ENCODE measurements at places on chromosomes 4 and X.

DNA sequence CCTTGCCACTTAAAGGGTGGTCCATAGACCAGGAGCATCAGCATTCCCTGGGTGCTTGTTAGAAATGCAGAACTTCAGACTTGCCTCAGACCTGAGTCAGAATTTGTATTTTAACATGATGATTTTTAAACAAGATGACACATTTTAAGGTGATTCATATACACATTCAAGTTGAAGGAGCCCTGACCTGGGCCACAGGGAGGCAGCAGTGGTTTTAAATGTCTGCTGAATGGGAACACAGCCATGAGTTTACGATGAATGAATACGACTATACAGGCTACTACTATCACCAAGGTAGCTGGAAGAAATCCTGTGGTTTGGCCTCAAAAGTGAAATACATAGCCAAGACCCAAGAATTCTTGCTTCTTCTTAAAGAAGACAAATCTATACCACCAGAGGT is 2.9 kb downstream of the HDAC8 start:
- no peak overlapping the region for H3K27ac ChIP-seq
- no peak overlapping the region for H3K4me3 ChIP-seq
- peaks cover 2% of the 10 kb centered on the region for H3K27me3 ChIP-seq
- H3K4me1 ChIP-seq, result no peaks in the 10 kb centered on the region
- DNase-seq, result no peak
- H3K36me3 ChIP-seq, result peaks cover 8% of the 10 kb centered on the region

DNA sequence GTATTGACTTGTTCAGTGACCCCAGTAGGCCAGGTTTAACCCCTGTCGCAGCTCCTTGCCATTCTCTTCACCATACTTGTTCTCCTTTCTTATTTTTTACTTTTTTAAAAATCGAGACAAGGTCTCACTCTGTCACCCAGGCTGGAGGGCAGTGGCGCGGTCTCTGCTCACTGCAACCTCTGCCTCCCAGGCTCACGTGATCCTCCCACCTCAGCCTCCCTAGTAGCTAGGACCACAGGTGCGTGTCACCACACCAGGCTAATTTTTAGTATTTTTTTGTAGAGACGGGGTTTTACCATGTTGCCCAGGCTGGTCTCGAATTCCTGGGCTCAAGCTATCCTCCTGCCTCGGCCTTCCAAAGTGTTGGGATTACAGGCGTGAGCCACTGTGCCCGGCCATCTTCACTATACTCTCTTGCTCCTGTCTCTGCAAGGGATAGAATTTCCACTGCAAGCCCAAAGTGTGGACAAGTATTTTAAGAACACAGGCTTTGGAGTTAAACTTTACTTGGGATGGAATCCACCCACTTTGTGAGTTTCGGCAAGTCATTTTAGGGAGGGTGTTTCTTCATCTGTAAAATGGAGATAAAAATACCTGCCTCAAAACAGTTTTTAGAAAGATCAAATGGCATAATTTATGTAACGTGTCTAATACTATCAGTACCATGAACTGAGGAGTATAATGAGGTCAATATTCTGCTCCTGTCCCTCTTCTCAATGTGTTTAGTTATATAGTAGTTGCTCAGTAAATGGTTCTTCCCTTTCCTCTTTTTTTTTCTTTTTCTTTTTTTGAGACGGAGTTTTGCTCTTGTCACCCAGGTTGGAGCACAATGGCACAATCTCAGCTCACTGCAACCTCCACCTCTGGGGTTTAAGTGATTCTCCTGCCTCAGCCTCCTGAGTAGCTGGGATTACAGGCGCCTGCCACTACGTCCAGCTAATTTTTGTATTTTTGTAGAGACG is 973 bp downstream of the YIPF6 start:
- no peak for DNase-seq
- H3K4me3 ChIP-seq, result peak overlapping the region; percentile 96
- H3K27me3 ChIP-seq, result peaks cover 1% of the 10 kb centered on the region
- H3K36me3 ChIP-seq, result peaks cover 20% of the 10 kb centered on the region
- H3K27ac ChIP-seq, result peak overlapping the region; percentile 99
- H3K4me1 ChIP-seq, result peaks cover 28% of the 10 kb centered on the region

GRCh38 chrX:10902001-10902400 is 209.1 kb upstream of the HCCS start:
- no peak overlapping the region for H3K27ac ChIP-seq
- no peaks in the 10 kb centered on the region for H3K36me3 ChIP-seq
- no peak overlapping the region for H3K4me3 ChIP-seq
- H3K4me1 ChIP-seq, result no peaks in the 10 kb centered on the region

DNA sequence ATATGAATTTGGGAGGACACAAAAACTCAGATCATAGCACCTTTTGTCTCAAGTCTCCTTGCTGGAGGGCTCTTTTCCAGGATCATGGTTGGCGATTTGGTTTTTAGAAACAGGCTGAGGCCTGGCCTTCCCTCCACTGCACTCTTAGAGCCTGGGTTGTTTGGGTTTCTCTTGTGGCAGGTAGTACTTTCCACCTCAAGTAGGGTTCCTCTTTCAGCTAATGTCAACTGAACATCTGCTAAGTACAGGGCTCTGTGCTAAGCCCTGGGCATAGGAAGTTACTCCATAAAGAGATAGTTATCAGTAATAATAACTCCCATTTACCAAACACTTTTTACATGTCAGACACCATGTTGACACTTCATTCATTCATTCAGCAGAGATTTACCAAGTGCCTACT is 28.2 kb upstream of the APLN start:
- H3K27ac ChIP-seq, result no peak overlapping the region
- no peak overlapping the region for H3K4me3 ChIP-seq
- no peaks in the 10 kb centered on the region for H3K4me1 ChIP-seq
- DNase-seq, result no peak

- no peaks in the 10 kb centered on the region for H3K36me3 ChIP-seq
- DNase-seq, result no peak
- H3K27ac ChIP-seq, result no peak overlapping the region
- no peaks in the 10 kb centered on the region for H3K4me1 ChIP-seq
- no peak overlapping the region for H3K4me3 ChIP-seq
Measured at GRCh38 chrX:143536176-143536575, 18.9 kb upstream of the SPANXN3 start.

DNA sequence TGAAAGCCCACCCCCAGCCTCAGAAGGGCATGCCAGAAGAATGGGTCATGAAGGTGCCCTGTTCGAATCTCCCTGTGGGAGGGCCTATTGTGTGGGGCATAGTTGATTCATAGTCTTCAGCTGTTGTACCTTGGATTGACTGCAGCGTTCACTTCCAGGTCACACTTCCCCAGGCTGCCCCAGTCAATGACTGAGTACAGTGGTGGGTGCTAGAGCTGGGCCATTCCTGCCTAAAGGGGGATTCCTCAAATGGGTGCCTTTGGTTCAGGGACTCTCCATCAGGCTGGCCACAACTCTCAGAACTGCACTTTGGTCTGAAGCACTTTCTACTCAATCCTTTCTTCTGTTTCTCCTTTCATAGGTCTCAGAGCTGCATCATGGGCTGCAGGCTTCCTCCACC is 35.0 kb upstream of the RASGEF1B start:
- no peak overlapping the region for H3K4me3 ChIP-seq
- H3K36me3 ChIP-seq, result no peaks in the 10 kb centered on the region
- peak overlapping the region; percentile 43 for H3K27ac ChIP-seq
- H3K4me1 ChIP-seq, result peaks cover 54% of the 10 kb centered on the region

GRCh38 chrX:12469296-12469695 is 321.9 kb upstream of the PRPS2 start:
- H3K36me3 ChIP-seq, result no peaks in the 10 kb centered on the region
- H3K4me3 ChIP-seq, result no peak overlapping the region
- no peaks in the 10 kb centered on the region for H3K4me1 ChIP-seq
- peaks cover 11% of the 10 kb centered on the region for H3K27me3 ChIP-seq

DNA sequence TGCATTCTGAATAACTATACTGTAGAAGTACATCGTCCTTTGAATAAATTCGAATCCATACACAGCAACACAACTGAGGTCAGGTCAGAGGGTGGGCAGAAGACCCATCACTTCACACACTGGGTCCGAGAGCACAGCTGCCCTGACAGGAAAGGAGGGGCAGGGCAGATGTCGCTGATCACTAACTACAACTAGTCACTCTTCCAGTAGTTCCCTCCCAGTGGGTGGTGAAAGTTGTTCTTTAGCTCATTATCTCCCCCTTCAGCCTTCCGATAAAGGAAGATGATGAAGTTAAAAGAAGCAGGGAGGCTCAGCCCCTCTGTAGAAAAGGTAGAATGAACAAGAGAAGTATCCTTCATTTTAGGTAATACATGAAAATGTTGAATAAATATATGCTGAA is 278.9 kb downstream of the INPP4B start:
- no peak for DNase-seq
- H3K36me3 ChIP-seq, result no peaks in the 10 kb centered on the region
- H3K27me3 ChIP-seq, result no peaks in the 10 kb centered on the region
- H3K4me3 ChIP-seq, result no peak overlapping the region
- H3K4me1 ChIP-seq, result no peaks in the 10 kb centered on the region

DNA sequence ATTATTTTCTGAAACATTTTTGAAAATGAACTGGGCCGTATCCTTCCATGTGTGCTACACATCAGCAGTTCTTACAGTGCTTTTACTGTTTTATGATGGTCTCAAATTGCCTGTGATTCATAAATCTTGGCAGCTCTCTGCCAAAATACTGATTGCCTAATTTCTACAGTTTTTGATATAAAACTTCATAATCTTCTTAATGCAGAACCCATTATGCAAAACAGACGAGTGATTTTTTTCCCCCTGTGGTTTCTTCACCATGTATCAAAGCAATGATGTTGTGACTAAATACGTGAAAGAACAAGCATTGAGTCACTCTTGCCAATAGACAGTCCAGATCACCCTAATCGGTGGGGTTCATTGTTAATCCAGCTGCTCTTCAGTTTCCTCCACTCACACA is 156.4 kb upstream of the WDR1 start:
- H3K4me1 ChIP-seq, result no peaks in the 10 kb centered on the region
- H3K27ac ChIP-seq, result no peak overlapping the region
- no peaks in the 10 kb centered on the region for H3K36me3 ChIP-seq
- no peak overlapping the region for H3K4me3 ChIP-seq

DNA sequence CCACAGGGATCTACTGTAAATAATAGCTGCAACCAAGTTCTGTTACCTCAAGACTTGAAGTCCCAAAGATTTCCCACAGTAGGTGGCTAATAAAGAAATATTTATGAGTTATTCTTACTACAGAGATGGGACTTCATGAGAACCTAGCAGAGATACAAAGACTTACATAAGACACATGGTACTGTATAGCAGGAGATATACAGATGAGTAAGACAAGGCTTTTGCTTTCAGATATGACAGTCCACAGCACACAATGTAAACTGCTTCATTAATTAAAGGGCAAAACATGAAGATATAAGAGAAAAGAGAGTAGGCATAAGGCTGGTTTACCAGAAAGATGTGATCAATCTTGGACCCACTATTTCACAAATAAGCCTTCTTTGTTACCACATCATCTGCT is 6.6 kb downstream of the ANKRD17 start:
- H3K36me3 ChIP-seq, result peaks cover 15% of the 10 kb centered on the region
- H3K4me3 ChIP-seq, result no peak overlapping the region
- no peaks in the 10 kb centered on the region for H3K27me3 ChIP-seq
- no peak for DNase-seq

GRCh38 chrX:118654331-118654730 is 73.1 kb upstream of the IL13RA1 start:
- no peak overlapping the region for H3K4me3 ChIP-seq
- peaks cover 13% of the 10 kb centered on the region for H3K36me3 ChIP-seq
- no peak for DNase-seq
- H3K27ac ChIP-seq, result no peak overlapping the region

DNA sequence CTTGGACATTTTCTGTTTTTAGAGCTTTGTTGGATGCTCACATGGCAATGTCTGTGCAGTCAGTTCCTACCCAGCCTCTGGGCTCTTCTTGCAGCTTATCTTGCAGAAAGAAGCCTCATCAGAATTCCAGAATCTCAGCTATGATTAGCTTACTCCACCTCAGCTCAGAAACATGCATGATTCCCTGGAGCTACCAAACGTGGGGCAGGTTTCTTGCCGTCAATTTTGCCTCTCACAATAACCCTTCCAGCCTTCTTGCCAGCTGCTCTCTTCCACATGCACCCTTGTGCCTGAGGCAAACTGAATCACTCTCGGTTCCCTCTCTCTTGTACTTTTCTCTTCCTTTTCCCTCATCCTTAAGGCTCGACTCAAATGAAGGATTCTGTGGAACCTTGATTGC is 141.4 kb downstream of the PTTG2 start:
- H3K4me3 ChIP-seq, result no peak overlapping the region
- no peak overlapping the region for H3K27ac ChIP-seq
- no peaks in the 10 kb centered on the region for H3K4me1 ChIP-seq
- no peak for DNase-seq

GRCh38 chr4:89316931-89317366 is 9.3 kb upstream of the GPRIN3 start:
- DNase-seq, result no peak
- no peaks in the 10 kb centered on the region for H3K36me3 ChIP-seq
- H3K27ac ChIP-seq, result peak overlapping the region; percentile 81
- H3K27me3 ChIP-seq, result peaks cover 4% of the 10 kb centered on the region

GRCh38 chrX:21989384-21989783 is 42.7 kb upstream of the PHEX start:
- no peak overlapping the region for H3K4me3 ChIP-seq
- H3K36me3 ChIP-seq, result peaks cover 35% of the 10 kb centered on the region
- H3K27ac ChIP-seq, result peak overlapping the region; percentile 78
- peaks cover 12% of the 10 kb centered on the region for H3K4me1 ChIP-seq
- H3K27me3 ChIP-seq, result no peaks in the 10 kb centered on the region

- peaks cover 9% of the 10 kb centered on the region for H3K4me1 ChIP-seq
- H3K4me3 ChIP-seq, result no peak overlapping the region
- no peaks in the 10 kb centered on the region for H3K36me3 ChIP-seq
- no peak for DNase-seq
- H3K27me3 ChIP-seq, result no peaks in the 10 kb centered on the region
Measured at GRCh38 chr4:8291036-8291682, 21.6 kb downstream of the HTRA3 start.

- H3K4me3 ChIP-seq, result peak overlapping the region; percentile 44
- H3K36me3 ChIP-seq, result no peaks in the 10 kb centered on the region
- peaks cover 19% of the 10 kb centered on the region for H3K27me3 ChIP-seq
- H3K4me1 ChIP-seq, result no peaks in the 10 kb centered on the region
- no peak for DNase-seq
- H3K27ac ChIP-seq, result no peak overlapping the region
Measured at GRCh38 chrX:103376979-103377324, 614 bp downstream of the BEX3 start.

DNA sequence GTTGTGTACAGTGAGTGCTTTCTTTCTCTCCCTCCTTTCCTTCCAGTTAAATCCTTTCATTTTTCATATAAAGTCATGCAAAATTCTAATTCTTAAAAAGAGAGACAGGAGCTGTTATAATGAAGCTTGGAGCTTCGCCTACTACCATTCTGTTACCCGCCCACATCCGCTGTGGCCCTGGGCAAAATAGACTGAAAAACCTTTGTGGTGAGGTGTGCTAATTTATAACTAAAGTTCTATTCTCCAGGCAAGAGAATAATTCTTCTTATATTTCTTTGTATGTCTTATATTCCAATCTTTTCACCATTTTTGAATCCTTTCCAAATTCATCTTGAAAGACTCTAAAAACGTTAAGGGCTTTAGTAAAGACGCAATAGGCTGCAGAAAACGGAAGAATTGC is 7.0 kb downstream of the QRFPR start:
- peaks cover 7% of the 10 kb centered on the region for H3K4me1 ChIP-seq
- peaks cover 19% of the 10 kb centered on the region for H3K27me3 ChIP-seq
- no peaks in the 10 kb centered on the region for H3K36me3 ChIP-seq
- no peak for DNase-seq
